ENCODE measurements at places on chromosomes 4 and X. TPM values are rescaled to one million over a fixed set of nuclear protein-coding genes. Genes with fewer than 3 reads are reported as not detected.

GRCh38 chrX:38960137-38960536 is 158.9 kb downstream of the MID1IP1 start:
- no peak for DNase-seq

GRCh38 chr4:174282836-174283506 is 496 bp downstream of the FBXO8 start:
- peak; percentile 52 for DNase-seq

PRRG1 gene
- total RNA-seq, result 8.0 TPM

- DNase-seq, result no peak
Measured at GRCh38 chr4:114383067-114383466, 215.5 kb upstream of the UGT8 start.

DNA sequence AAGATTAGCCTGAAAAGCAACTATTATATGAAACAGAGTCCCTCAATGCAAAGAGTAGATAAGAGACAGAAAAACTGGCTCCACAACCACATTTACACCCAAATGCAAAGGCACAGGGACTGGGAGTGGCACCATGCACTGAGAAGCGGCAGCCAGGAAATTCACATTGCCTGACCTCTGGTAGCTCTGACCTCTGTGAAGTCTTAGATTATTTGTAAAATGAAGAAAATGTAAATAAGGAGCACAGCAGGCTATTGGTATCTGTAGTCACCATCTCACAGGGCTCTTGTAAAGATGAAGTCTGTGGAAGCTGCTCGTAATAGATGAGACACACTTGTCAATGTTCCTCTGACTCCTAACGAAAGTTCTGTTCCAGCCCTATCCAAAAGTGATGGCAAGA is 69.7 kb downstream of the FAT1 start:
- DNase-seq, result no peak

RADX gene
- 17.4 TPM for total RNA-seq

All from neural crest cell (in vitro differentiated cells).